ENCODE measurements at places on chromosomes 4 and X.

DNA sequence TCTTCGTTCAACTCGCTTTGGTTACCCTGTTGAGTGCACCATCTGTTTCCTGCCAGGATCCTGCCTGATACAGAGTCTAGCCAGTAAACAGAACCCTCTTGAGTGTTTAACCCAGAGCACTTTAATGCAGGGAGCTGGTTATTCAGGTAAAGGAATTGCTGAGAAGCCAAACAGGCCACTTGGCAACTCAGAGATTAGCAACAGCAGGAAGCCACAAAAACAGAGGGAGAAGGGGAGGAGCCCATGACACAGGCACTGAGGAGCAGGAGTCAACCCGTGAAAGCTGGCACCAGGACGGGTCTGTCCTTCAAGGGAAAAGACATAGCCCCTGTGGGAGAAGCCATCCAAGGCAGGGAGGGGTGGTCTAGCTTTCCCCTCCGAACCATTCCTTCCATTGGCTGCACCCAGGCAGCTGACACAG lies 641.4 kb downstream of the ZNF674 start:
- peak; percentile 13 for DNase-seq

GRCh38 chr4:41177016-41177415 lies 37.3 kb downstream of the APBB2 start:
- no peak for DNase-seq

DNA sequence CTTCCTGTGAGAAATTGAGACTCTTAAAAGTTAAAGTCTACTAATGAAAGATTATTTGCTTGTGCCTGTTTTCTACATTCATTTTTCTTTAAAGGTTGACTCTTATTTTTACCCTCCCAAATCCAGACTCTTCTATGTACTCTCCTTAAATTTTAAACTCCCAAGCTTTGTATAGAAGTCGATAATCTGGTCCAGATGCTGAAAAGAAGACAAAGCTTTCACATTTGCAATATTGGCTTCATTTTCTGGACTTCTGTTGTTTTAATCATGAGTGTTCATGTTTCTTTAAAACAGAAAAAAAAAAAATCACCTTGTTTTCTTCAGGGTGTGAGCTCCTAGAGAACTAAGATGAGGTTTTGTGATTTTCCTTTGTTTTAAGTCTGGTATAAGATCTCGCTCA lies 53.2 kb upstream of the TBC1D14 start:
- no peak for DNase-seq

GRCh38 chr4:148757171-148757570 lies 315.0 kb upstream of the NR3C2 start:
- DNase-seq: no peak

DNA sequence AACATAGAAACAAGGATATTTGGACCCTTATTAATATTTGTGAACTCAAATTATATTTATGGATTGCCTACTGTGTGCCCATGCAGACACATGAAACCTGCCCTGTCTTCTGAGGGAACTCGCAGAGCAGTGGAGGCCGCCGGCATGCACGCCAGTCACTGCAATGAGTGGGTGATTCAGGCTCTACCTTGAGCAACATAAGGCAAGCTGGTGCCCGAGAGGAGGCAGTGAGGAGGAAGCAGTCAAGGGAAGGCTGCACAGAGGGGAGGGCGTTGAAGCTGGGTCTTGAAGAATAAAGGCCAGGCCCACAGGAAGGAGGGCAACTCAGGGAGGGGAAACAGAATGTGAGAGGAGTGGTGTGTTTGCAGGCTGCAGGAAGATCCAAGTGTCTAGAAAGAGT lies 52.8 kb downstream of the PPEF2 start:
- DNase-seq: no peak

All from NCI-H1092 (cell line).